ENCODE measurements at places on chromosomes 2 and 18. TPM values are rescaled to one million over a fixed set of nuclear protein-coding genes. Genes with fewer than 3 reads are reported as not detected.

ST8SIA3 gene
- total RNA-seq = not detected

DNA sequence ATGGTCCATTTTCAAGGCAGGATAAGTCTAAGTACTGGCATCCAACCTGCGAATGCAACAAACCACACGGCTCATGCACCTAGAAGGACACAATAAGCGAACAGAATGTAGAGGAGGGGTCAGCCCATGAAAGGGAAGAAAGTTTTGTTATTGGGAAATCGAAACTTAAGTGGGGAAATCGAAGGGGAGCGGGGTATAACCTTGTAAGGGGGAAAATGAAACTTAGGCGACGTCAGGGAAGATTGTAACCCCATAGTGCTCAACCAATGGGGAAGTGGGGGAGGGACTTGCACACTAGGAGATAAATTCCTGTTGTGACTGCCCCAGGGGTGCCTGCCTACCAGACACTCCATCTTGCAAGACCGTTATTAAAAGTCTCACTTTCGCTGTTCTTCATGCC is 15.6 kb upstream of the OTOF start:
- no peak overlapping the region for H3K4me3 ChIP-seq
- DNase-seq = no peak
- peaks cover 14% of the 10 kb centered on the region for H3K27me3 ChIP-seq
- H3K4me1 ChIP-seq = no peaks in the 10 kb centered on the region
- no peak overlapping the region for H3K27ac ChIP-seq

GRCh38 chr2:233832869-233833311 is 21.4 kb downstream of the HJURP start:
- no peak overlapping the region for H3K4me3 ChIP-seq
- DNase-seq = peak; percentile 61
- H3K4me1 ChIP-seq = peaks cover 22% of the 10 kb centered on the region
- no peaks in the 10 kb centered on the region for H3K27me3 ChIP-seq
- no peak overlapping the region for H3K27ac ChIP-seq

GRCh38 chr2:201785135-201785534 is 4.4 kb upstream of the ALS2 start:
- H3K4me1 ChIP-seq = peaks cover 5% of the 10 kb centered on the region
- DNase-seq = no peak
- H3K27ac ChIP-seq = no peak overlapping the region
- no peaks in the 10 kb centered on the region for H3K27me3 ChIP-seq

GRCh38 chr2:229909090-229909489 is 12.7 kb downstream of the TRIP12 start:
- no peaks in the 10 kb centered on the region for H3K27me3 ChIP-seq
- no peak overlapping the region for H3K4me3 ChIP-seq
- no peak overlapping the region for H3K27ac ChIP-seq
- H3K36me3 ChIP-seq = peaks cover 43% of the 10 kb centered on the region
- H3K4me1 ChIP-seq = no peaks in the 10 kb centered on the region

- peak overlapping the region; percentile 70 for H3K4me3 ChIP-seq
- peaks cover 16% of the 10 kb centered on the region for H3K4me1 ChIP-seq
- H3K27me3 ChIP-seq = no peaks in the 10 kb centered on the region
- H3K36me3 ChIP-seq = peaks cover 34% of the 10 kb centered on the region
- no peak for DNase-seq
- peak overlapping the region; percentile 98 for H3K27ac ChIP-seq
These were observed 40.1 kb upstream of the AKAIN1 start for GRCh38 chr18:5237083-5237722.

DNA sequence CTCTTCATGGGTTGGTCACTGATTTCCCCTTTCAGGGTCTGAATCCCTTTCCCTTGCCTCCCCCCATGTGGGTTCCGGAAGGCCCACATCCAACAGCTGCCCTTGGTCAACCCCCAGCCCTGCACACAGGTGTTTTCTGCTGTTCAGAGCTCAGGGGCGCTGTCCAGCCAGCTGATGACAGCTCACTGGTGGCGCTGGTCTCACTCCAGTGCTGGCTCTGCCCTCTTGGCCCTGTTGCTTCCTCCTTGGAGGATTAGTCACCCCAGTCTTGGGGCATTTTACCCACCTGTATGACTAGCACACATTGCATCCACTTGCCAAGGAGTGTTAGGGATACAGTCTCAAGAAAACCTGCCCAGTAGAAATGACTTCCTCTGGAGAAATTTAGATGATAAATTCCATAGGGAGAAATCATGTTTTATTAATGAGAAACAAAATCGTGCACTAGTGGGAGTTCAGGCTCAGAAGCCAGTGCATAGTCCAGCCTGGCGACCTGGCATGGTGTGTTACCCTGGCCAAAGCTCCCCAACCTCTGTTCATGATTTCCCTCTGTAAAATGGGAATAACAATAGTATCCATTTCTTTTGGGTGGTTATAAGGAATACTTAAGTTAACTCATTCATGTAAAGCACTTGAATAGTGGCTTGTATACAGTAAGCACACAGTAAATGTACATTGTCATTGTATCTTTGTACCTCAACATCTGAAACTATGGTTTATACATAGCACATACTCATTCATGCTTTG is 21.6 kb downstream of the CRIM1 start:
- peak overlapping the region; percentile 49 for H3K27ac ChIP-seq
- H3K4me1 ChIP-seq = peaks cover 97% of the 10 kb centered on the region
- no peaks in the 10 kb centered on the region for H3K27me3 ChIP-seq
- peaks cover 34% of the 10 kb centered on the region for H3K36me3 ChIP-seq
- H3K4me3 ChIP-seq = no peak overlapping the region

All from SJSA1 (cell line).